ENCODE measurements at places on chromosomes 11 and 22. TPM values are rescaled to one million over a fixed set of nuclear protein-coding genes. Genes with fewer than 3 reads are reported as not detected.

GRCh38 chr11:128548649-128549255 is 38.6 kb downstream of the ETS1 start:
- peak; percentile 58 for DNase-seq

DNA sequence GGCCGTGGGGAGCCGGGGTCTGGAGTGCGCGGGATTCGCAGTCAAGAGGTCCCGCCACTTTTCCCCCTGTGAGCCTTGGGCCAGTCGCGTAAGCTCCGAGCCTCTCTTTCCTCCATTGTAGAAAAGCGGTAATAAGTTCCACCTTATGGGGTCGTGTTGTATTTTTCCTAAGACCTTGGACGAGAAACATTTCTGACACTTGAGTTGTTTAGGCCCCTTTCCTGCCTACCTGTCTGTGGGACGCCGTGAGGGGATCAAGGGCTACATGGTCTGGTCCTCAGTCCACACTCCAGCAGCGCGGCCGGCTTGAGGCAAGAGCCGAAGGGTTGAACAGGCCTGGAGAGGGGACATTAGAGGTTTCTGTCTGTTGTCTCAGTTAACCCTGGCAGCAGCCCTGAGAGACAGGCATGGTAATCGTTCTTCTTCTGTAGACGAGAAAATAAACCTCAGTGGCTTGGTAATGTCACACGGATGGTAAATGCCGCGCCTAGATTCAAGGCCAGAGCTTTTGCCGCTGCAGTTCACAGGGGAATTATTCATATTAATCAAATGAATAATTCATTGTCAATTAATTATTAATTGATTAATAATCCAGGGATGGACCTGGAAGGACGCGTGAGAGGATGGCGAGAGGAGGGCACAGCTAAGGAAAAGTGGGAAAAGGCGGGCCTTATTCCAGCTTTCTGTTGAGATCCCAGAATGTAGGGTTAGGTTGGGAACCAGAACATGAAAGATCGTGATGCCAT is 545 bp downstream of the FEN1 start:
- no peak for DNase-seq

- DNase-seq = no peak
Measured at GRCh38 chr11:4375431-4376140, 7.4 kb upstream of the OR52B4 start.

GRCh38 chr11:12746593-12747097 is 72.4 kb downstream of the TEAD1 start:
- DNase-seq = no peak

GRCh38 chr11:61173456-61173855 is 12.2 kb upstream of the VPS37C start:
- no peak for DNase-seq

DNA sequence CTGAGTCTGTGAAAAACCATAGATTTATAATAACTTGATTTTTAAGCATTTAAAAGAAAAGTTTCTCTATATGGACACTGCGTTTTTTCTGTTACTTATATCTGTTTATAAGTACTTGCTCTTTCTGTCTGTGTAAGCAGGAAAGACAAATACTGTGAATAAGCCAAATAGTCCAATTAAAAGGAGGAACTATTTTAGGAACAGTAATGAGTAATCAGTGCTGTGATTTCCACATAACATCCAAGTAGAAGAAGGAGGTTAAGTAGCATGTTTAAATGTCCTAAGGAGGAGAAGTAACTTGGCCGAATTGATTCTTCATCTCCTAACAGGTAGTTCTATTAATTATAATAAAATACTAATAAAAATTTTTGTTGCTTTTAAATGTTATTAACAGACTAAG is 40.8 kb downstream of the ZNF214 start:
- no peak for DNase-seq

DNA sequence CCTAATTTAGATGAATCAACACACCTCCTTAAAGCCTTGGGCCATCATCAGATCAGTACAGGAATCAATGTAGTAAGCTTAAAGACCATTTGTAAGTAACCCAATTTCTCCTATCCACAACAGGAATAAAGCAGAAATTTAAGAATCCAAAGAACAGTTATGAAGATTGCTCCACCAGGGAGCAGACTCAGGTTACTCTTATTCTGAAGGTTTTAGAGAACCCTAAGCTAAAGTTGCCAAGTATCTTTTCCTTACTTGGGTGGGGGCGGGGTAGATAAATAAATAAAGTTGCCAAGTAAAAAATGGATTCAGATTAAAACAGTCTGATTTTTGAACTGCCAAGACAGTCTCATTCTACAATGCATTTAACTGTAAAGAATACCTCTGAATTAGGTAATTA is 18.1 kb downstream of the CKAP5 start:
- no peak for DNase-seq

GRCh38 chr11:101166038-101166437 is 36.4 kb upstream of the PGR start:
- no peak for DNase-seq

GRCh38 chr11:46198245-46199240 is 77.3 kb upstream of the PHF21A start:
- DNase-seq = no peak

DNA sequence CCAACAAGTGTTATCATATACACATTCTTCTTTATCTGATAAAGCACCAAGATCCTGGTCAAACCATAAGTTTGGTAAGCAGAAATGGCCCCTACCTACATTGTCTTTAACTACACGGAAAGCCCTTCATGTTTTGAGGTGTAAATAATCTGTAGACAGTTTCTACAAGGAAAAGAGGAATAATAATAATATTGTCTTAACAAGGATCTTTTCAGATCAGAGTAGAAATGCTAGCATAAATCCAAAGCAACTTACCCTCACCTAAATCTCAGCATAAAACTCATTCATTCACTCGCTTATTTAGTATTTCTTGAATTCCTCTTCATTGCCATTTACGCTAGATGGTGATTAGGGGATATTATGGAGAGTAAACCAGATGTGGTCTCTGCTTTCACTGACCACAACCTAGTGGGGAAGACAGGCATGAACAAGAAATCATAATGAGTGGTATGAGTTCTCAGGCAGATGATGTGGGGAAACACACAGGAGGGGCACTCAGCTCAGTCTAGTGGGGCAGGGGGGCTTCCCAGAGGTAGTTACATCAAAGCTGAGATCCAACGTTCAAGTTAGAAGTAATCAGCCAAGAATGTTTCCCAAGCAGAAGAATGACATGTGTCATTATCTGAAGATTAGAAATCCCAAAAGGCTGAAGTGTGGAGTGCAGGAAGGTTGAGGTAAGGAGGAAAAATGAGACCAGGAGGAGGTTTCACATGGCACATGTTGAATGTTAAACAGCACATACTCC is 65.4 kb upstream of the ZC3H12C start:
- DNase-seq = no peak

DNA sequence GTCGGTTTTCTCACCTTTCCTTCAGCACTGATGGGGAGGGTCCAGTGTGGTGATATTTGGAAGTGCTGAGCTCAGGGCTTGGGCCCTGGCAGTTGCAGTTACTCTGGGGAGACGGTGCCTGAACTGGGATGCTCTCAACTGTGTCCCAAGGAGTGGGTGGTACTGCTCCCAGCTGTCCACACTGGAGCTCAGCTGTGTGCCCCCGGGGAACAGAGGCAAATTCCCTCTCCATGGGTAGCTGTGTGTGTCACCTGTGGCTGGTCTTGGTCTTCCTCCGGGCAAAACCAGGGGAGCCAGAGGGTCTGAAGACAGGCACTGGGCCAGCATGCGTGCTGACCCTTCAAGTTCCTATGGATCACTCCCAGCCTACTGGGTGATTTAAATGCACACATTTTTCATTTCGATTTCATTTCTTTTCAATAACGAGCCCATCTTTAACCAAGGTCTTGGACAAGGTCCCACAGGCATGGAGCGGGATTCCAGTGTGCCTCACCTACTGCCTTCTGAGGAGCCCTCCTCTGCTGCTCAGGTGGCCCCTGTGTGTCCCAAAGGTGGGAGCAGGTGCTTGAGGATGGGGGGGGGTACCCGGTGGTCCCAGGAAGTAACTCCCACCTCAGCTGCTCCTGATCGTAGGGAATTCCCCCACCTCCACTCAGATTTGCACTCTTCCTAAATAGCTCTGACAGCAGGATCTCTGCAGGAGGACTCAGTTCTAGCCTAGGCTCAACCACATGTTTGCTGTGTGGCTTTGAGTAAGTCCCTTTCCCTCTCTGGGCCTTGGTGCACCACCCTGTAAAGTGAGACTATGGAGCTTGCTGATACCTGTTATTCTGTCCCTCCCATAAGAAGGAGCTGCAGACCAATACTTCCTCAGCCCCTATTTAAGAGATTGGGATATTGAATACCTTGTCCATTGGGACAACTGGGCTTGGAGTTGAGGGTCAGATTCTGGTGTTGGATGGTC is 16.8 kb downstream of the PRDM11 start:
- DNase-seq = no peak

- DNase-seq = no peak
Measured at GRCh38 chr11:31879681-31880080, 68.6 kb upstream of the PAX6 start.

DNA sequence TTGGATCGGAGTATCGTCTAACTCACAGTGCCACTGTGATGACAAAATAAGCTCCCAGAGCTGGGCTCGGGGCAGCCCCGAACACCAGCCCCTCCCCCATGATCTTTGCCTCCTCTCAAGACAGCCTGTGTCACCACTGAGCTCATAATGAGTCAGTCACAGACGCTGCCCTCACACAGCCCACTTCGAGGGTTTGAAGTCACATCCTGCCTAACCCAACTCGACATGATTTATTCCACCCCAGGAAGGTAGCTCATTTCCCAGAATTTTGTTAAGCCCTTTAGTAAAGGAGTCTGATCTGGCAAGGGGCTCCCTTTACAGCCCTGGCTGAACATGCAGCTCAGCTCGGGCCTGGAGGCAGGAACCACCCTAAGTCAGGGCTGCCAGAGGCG is 22.8 kb downstream of the MYH9 start:
- peak; percentile 60 for DNase-seq

GRCh38 chr11:74318241-74318932 is 6.9 kb upstream of the P4HA3 start:
- DNase-seq = no peak

- no peak for DNase-seq
Measured at GRCh38 chr11:85089654-85090053, 537.5 kb downstream of the DLG2 start.

- DNase-seq = peak; percentile 86
Measured at GRCh38 chr11:22711880-22712279, 45.5 kb downstream of the GAS2 start.

DNA sequence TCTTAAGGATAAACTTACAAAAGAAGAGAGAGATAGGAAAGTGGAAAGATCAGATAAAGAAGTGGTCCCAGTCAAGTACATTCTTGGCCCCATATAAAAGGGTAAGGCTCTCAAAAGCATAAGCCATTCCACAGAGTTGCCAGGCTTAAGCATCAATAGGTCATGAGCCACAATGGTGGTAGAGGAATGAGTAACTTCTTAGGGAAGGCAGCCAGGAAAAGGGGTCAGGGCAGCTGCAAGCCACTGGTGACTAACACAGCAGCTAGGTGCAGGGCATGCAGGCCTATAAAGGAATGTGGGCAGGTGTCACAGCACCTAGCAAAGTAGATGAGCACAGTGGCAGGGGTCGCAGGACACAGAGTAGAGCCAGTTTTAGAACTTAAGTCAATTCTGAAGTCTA is 302.6 kb upstream of the FAT3 start:
- DNase-seq = no peak

- no peak for DNase-seq
Measured at GRCh38 chr11:97973352-97973857, 1047.3 kb upstream of the CNTN5 start.

GRCh38 chr11:131423688-131424087 is 53.3 kb downstream of the NTM start:
- DNase-seq = no peak

FBLN1 gene
- 51.8 TPM for total RNA-seq

APOL3 gene
- 8.6 TPM for total RNA-seq

CCT8L2 gene
- not detected for total RNA-seq

CRYBB3 gene
- total RNA-seq = 2.1 TPM

MFNG gene
- 11.2 TPM for total RNA-seq

DDTL gene
- total RNA-seq = not detected

KRTAP5-8 gene
- 0.58 TPM for total RNA-seq

DEFB131B gene
- not detected for total RNA-seq

CDC42BPG gene
- total RNA-seq = 45.5 TPM

OR52K2 gene
- not detected for total RNA-seq

XKR3 gene
- total RNA-seq = not detected

ADORA2A gene
- 4.0 TPM for total RNA-seq

RAC2 gene
- total RNA-seq = 20.9 TPM

NLRP14 gene
- total RNA-seq = 0.14 TPM

OR6A2 gene
- 0.08 TPM for total RNA-seq

OR8D4 gene
- 0.61 TPM for total RNA-seq

ELMOD1 gene
- not detected for total RNA-seq
